ENCODE measurements at places on chromosomes 7 and 10.

DNA sequence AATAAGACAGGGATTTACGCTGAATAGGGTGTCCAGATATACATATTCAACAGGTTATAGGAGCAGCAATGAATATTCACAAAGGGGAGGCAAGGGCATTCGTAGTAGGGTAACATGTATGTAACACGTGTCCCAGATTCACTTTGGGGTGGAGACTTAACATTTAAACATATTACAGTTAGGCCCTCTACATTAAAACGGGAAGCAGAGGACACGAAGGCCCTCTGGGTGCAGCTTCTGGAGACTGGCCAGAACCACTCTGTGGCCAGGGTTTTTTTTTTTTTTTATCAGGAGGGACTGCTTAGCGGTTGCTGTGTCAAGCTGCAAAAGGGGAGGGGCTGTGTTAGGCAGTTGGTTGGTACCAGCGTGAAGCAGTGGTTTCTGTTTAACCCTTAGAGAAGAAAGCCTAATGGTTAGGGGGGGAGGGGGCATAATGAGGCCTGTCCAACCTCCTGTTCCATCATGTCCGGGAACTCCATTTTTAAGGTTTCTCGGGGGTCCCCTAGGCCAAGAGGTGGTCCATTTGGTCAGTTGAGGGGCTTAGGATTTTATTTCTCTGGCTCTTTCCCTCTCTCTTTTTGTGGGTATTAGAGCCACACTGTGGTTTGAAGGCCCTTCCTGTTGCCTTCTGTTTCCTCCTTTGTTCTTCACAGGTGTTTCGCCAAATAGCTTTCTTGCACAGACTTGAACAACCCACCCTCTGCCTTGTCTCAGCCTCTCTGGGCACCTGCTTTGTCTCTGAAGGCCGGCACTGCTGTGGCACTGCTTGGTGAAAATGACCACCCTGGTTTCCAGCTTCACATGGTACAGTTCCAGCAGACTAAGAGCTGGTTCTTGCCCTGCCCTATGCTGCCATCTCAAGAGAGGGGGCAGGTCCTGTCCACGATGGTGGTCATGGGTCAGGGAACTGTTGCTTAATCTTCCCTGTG, 26.4 kb downstream of the PRF1 start:
- peak; percentile 40 for DNase-seq

DNA sequence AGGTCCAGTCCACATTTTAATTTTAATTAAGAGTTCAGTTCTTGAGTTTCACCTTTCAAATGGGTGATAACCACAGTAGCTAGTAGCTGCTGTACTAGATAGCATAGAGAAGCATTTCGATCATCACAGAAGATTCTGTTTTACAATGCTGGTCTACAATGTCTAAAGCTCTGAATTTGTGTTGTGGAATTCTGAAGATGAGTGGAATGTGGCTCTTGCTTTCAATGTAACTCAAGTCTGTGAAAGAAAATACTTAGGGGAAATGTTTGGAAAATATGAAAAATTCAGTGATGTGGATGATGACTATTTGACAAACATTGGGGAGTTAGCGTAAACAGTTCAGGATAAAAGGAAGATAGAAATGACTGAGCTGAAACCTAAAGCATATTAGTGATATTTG, 139.4 kb downstream of the GNAT3 start:
- DNase-seq, result no peak

DNA sequence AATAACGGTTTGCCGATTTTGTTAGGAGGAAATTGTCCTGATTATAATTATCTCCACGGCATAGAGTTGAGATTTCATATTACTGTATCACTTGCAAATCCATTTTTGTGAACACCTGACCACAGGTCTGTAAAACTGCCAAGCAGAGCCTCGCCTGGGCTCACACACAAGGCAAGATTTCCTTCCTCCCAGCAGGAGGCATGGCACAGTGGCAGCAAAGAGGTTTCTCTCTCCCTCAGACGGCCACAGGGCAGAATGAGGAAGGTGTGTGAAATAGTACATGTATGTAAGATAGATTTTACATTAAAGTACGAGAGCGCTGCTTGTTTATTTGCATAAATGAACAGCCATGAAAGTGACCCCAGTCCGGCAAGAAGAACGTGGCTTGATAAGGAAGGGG, 130.1 kb downstream of the CELF2 start:
- DNase-seq, result no peak

DNA sequence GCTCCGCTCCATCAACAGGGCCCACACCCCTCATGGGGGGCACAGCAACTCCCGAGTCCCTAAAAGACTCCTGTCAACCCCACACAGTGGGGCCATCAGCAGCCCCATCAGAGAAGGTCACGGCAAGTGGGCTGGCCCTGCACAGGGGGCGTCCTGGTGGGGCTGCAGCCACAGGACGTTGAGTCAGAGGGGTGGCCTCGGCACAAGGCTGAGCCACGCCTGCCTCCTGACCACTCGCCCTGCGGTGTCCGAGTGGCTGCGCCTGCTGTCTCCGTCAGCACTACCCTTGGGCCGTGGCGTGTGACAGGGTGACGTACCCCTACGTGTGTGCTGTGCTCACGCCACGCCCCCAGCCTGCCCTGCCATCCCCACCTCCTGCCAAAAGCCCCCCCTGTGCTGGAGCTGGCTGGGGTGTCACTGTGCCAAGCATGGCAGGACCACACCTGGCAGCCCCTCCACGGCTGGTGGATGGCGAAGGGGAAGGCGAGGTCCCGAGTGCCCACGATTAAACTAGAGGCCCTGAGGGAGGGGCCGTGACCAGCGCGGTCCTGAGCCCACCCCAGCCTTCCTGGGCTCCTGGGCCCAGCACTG, 26.0 kb upstream of the NKX6-2 start:
- no peak for DNase-seq

DNA sequence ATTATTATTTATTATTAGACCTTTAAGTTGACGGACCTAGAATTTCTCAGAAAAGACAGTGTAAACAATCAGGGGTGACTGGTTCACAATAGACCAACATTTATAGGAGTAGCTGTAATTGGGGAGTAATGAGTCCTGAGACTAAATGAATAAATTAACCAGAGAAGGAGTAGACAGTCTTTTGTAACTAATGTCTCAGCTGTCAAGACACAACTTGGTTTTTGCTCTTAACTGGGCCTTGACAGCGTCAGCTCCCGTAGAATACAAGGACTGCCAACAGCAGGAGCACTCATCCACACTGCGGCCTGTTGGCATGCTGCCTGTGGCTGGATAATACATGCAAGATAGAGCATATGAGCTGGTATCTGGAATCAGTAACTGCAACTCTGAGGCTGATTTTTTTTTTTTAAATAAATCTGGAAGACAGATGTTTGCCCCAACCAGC, 123.9 kb downstream of the CACNA2D1 start:
- no peak for DNase-seq

DNA sequence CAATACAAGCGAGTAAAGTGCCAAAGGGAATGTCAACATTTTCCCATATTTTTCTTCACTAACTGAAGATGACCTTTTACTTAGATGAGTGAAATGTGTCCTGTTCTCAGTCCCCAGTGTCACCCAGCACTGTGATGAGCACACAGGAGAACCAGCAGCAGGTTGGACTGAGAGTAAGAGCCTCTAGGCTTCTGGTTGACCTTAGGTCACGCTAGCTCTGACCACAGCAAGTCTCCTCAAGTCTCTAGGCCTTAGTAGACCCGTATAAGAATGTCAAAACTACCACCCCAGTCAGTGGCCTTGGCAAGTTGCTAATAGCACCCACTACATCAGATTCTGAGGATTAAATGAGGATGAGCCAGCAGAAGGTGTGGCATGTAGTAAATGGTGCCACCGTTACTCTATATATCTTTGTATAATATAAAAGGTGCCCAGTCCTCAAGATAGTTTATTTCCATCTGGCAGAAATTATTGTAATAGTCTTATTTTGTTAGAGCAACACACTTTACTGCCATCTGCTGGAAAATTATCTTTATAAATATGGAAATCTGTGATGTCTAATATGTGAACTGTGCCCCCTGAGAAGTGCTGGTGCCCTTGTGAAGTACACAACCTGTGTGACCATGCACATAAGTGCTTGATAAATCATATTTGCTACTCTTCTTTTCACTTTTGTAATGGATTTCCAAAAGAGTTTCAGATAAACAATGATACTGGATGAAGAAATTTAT, 75.7 kb downstream of the SPAG6 start:
- DNase-seq, result no peak

DNA sequence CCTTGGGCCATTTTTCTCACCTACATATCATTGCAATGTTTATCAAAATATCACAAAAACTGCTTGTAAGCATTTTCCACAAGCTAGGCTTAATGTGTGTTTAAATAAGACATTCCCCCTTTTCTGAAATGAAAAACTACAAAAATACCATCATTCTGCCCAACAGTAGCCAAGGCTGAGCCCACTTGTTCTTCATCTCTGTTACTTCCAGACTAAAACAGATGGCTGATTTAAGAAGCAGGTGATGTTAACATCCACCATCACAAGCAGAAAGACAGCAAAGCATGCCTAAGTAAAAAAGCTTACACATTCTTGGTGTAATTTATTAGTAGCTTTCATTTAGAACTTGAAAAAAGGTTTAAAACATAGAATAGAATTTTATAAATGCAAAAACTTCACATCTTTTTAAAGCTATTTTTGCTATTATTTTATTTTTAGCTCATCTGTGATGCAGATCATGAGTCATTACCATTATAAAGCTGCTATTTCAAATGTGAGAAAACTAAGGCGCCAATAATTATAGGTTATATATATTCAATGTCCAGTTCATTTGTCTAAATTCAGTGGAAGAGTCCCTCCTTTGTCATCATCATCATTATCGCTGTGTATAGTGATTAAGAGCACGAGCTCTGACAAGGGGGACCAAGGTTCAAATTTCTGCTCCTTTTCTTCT, 109.4 kb downstream of the RELN start:
- DNase-seq, result no peak

GRCh38 chr7:68015122-68015977, 1018.7 kb downstream of the TYW1 start:
- no peak for DNase-seq

DNA sequence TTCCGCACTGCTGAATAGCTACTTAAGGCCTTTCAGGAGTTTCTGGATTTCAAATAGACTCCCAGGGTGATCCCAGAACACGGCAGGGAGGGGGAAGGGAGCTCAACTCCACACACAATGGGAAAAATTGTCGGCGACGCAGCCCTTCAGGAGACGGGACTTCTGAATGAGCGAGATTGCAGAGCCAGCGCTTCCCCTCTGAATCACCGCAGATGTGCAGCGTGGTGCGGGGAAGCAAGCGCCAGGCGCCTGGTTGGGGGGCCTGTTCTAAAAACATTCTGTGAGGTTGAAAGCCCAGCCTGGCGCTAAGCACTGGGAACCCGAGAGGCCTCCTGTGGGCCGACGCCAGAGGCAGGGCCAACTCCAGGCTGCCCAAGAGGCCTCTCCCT, 163.3 kb downstream of the MAD1L1 start:
- DNase-seq, result no peak

GRCh38 chr10:34609287-34609940, 205.7 kb downstream of the PARD3 start:
- DNase-seq, result no peak

GRCh38 chr7:1030444-1031070, 13.8 kb upstream of the GPR146 start:
- no peak for DNase-seq

DNA sequence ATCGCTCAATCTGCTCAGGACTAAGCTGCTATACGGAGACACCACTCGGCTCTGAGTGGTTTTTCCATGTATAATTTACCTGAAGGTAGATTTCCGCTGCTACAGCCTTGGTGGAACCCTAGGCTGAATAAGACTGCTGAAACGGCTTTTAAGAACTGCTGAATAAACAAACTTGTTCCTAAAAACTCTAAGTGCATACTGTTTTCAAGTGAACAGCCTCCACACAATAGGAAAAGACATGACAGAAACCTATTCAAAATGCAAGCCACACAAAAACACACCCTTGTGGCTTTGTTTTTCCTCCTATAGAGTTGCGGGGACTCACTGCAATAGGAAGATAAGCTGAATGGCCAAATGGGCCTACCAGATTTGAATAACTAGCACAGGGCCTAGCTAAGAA, 117.2 kb downstream of the UBE2H start:
- DNase-seq, result no peak

- no peak for DNase-seq
Observed at GRCh38 chr10:14608381-14609001, 166.2 kb downstream of the FAM107B start.

- DNase-seq, result peak; percentile 38
Observed at GRCh38 chr10:25522946-25523608, 348.3 kb downstream of the GPR158 start.

GRCh38 chr10:62715383-62715782, 89.1 kb upstream of the ADO start:
- no peak for DNase-seq

- no peak for DNase-seq
Observed at GRCh38 chr10:6269432-6269831, 66.7 kb downstream of the PFKFB3 start.

GRCh38 chr10:113823389-113823788, 30.5 kb downstream of the DCLRE1A start:
- no peak for DNase-seq

DNA sequence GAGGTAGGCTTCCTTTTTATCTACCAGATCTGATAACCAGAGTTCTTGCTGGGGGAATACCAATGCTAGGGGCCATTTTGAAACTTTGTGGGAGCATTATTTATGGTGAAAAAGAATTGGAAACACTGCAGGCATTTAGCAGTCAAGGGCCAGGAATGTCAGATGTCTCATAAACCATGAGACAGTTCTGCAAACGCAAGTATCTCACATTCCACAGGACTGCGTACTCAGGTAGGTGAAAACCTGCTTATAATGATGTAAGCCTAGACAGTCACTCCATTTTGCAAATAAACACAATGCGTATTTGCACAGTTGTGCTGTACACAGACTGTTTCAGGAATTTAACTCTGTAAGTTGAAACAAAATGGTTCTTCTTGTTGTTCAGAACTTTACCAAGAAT, 33.9 kb downstream of the ECHDC3 start:
- DNase-seq, result no peak

DNA sequence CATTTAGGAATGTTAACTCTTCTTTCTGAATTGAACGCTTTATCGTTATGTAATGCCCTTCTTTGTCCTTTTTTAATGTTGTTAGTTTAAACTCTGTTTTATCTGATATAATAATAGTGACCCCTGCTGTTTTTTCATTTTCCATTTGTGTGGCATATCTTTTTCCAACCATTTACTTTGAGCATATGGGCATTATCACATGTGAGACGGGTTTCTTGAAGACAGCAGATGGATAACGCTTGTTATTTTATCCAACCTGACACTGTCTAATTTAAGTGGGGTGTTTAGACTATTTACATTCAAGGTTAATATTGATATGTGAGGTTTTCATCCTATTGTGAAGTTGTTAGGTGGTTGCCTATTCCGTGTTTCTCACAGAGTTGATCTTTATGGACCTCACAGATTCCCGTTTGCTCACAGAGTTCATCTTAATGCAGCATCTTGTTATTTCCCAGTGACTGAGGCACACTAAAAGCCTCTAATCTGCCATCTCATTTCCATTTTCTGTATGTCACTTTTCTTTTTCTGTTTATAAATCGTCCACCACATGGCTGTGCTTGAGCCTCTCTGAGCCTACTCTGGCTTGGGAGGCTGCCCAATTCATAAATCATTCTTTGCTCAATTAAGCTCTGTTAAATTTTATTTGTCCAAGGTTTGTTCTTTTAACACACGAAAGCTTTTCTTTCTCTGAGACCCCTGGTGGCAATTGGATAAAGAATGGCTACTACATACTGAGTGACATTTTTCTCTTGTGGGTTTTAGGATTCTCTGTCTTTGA, 286.2 kb downstream of the HTR7 start:
- DNase-seq, result no peak

GRCh38 chr7:22373911-22374310, 17.0 kb upstream of the RAPGEF5 start:
- no peak for DNase-seq

GRCh38 chr7:121753944-121754343, 119.0 kb upstream of the PTPRZ1 start:
- no peak for DNase-seq
